A549 treated with GW870086 at 1 μM for 4 hours (cell line): ENCODE measurements at places on chromosomes 6 and 20. TPM values are rescaled to one million over a fixed set of nuclear protein-coding genes. Genes with fewer than 3 reads are reported as not detected.

The TMEM63B gene
- 12.9 to 16.4 TPM (median 15.4 TPM) in 5 replicates for total RNA-seq

The PACSIN1 gene
- 0.03 to 0.08 TPM (median 0.03 TPM) in 3 of 5 replicates, not detected in the others for total RNA-seq

The ABT1 gene
- 12.8 to 14.9 TPM (median 14.0 TPM) in 5 replicates for total RNA-seq

The PAK5 gene
- total RNA-seq: not detected in 5 replicates
